K562 (cell line): ENCODE measurements at places on chromosomes 7 and 10. TPM values are rescaled to one million over a fixed set of nuclear protein-coding genes. Genes with fewer than 3 reads are reported as not detected.
A peak's percentile ranks its signal among the peaks of the same experiment; 100 is the strongest.

The CPN1 gene
- 0.09 TPM in 1 of 2 replicates, not detected in the other for total RNA-seq

The ANXA8 gene
- total RNA-seq = not detected in 2 replicates

The ECHDC3 gene
- total RNA-seq = 17.3 and 17.9 TPM in 2 replicates

The ADIRF gene
- 0.27 TPM in 1 of 2 replicates, not detected in the other for total RNA-seq

The PLCE1 gene
- 0.02 and 0.04 TPM in 2 replicates for total RNA-seq

The HDAC9 gene
- total RNA-seq = 0.31 and 0.58 TPM in 2 replicates

The CTAGE8 gene
- total RNA-seq = 0.11 TPM in 1 of 2 replicates, not detected in the other

The RHOBTB1 gene
- 8.2 and 8.5 TPM in 2 replicates for total RNA-seq

The VWA2 gene
- not detected in 2 replicates for total RNA-seq

DNA sequence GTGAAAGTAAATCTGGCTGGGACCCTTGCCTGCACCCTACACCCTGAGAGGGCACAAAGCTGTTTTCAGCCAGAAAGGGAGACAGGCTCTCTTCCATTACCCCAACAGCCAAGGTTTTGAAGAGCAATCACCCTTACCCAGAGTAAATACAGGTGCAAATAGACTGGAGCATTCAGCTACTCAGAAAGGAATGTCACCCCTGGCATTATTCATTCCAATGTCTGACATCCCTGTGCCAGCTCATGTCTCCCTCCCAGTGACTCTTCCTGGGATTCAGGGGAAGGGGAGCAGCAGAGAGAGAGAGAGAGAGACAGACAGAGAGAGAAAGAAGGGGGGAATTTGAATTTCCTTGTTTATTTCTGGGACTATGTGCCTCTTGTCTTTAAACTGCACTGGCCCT, 611.8 kb downstream of the SORCS3 start:
- H3K36me3 ChIP-seq = no peaks in the 10 kb centered on the region
- H3K27me3 ChIP-seq = no peaks in the 10 kb centered on the region
- H3K4me1 ChIP-seq = no peaks in the 10 kb centered on the region
- H3K27ac ChIP-seq = no peak overlapping the region

DNA sequence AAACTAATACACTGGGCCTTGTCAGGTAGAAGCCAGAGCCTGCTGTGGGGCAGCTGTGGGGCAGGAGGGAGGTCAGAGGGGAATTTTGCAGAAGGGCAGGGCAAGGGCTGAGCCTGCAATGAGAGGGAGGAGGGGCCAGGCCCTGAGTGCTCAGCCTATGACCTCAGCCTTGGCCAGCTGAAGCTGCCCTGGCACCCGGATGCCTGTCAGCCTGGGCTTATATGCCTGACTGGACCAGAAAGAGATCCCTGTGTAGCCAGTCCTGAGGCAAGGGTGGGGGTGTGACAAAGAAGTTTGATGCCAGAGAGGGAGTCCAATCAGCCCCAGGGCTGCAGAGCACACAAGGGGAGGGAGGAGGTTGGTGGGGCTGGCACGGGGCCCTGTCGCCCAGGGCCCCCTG, 22.3 kb upstream of the PRRT4 start:
- H3K27me3 ChIP-seq = no peaks in the 10 kb centered on the region
- H3K4me3 ChIP-seq = no peak overlapping the region
- H3K27ac ChIP-seq = no peak overlapping the region
- peaks cover 6% of the 10 kb centered on the region; the same call in 2 of the 3 replicates for H3K4me1 ChIP-seq

- no peak overlapping the region for H3K4me3 ChIP-seq
- peak; percentile 57 for DNase-seq
- H3K4me1 ChIP-seq = no peaks in the 10 kb centered on the region
- no peaks in the 10 kb centered on the region for H3K36me3 ChIP-seq
- H3K27me3 ChIP-seq = no peaks in the 10 kb centered on the region
Measured at GRCh38 chr7:88546808-88547207, 212.7 kb upstream of the ZNF804B start.

DNA sequence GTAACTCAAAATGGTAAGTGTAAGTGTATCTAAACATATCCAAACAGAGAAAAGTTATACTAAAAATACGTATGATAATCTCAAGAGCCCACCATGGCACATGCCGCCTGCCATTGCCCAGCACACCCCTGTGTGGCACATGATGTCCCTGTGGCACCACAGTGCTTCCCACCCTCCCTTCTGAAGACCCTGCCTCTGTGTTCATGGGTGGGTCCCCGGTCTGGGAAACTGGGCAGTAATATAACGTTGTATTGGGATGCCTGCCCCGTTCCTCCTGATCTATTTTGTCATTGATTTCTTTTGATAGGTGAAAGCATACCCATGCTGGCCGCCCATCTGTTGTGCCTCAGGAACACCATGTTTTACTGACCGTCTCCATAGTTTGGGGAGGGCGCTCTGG, 296.8 kb upstream of the SHH start:
- no peak for DNase-seq
- H3K4me1 ChIP-seq = no peaks in the 10 kb centered on the region
- no peak overlapping the region for H3K27ac ChIP-seq
- no peak overlapping the region for H3K4me3 ChIP-seq

DNA sequence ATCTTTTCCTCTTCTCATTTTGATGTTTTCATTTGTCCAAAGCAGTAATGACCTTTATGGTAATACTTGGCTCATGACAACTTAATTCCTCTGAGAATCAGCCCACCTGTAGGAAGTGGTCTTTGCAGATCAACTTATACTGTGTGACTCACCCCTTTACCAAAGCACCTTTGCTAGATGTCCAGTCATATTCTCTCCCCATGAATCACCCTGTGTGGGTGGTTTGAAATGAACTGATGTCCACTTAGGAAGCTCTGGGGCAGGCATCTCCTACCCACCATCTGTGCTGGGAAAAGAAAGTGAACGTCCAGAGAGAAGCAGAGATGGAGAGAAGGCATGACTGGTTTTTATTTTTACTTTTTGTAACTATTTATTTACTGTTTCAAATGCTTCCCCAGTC, 410.3 kb downstream of the KIF20B start:
- DNase-seq = no peak
- no peaks in the 10 kb centered on the region for H3K4me1 ChIP-seq
- no peaks in the 10 kb centered on the region for H3K36me3 ChIP-seq
- H3K4me3 ChIP-seq = no peak overlapping the region
- no peaks in the 10 kb centered on the region for H3K27me3 ChIP-seq

- no peaks in the 10 kb centered on the region for H3K36me3 ChIP-seq
- H3K4me1 ChIP-seq = no peaks in the 10 kb centered on the region
- DNase-seq = no peak
- peaks cover 46% of the 10 kb centered on the region for H3K27me3 ChIP-seq
Measured at GRCh38 chr7:154867068-154867467, 135.9 kb downstream of the PAXIP1 start.

- peak; percentile 14 for DNase-seq
- no peaks in the 10 kb centered on the region for H3K36me3 ChIP-seq
- H3K27ac ChIP-seq = no peak overlapping the region
- H3K27me3 ChIP-seq = peaks cover 10% of the 10 kb centered on the region
Measured at GRCh38 chr10:26890956-26891355, 30.2 kb upstream of the ABI1 start.

DNA sequence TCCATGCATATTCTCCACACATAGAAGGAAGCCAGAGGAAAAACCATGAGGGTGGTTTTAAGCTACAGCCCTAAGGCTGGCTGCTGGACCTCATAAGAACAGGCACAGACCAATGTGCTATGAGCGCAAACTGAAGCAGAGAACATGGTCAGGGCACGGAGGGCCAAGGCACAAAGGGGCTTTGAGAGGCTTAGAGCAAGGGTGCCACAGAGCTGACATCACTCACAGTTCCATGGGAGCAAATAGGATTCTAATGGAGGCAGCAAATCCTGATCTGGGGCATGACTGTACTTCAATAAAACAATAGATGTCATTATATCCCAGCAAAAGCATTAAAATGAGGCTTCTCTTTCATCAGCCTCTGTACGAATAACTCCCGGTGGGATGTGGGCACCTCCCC, 162.4 kb downstream of the COBL start:
- no peaks in the 10 kb centered on the region for H3K4me1 ChIP-seq
- no peaks in the 10 kb centered on the region for H3K36me3 ChIP-seq
- H3K4me3 ChIP-seq = no peak overlapping the region
- H3K27me3 ChIP-seq = no peaks in the 10 kb centered on the region; the same call in 2 of the 3 replicates
- DNase-seq = no peak
- no peak overlapping the region for H3K27ac ChIP-seq

DNA sequence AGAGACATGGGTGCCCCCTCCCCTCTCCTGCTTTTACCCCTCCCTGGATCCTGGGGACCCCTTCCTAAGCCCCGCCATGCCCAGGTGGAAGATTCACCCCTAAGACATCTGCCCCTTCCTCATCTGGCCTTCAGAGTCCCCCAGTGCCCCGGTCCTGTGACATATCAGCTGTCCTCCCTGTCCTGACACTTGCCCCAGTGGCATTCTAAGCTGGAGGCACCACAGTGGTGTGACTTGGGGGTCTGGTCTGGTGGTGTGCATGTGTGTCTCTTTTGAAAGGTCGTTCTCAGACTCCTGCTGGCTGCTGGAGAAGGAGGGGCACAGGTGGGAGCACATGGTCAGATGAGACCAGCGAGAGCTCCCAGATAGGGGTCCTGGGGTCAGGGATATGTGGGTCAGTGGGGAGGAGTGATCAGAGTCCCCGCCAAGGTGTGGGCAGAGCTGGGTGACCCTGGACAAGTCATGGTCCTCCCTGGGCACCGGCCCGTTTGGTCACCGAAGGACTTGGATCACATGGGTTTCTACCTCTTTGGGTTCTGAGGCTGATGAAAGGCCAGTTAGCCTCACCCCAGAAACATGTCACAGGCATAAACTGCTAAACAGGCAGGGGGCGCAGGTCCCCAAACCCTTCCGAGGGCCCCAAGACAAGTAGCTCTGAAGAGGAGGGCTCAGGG, 645 bp upstream of the TFR2 start:
- peak overlapping the region; percentile 98 for H3K27ac ChIP-seq
- H3K4me3 ChIP-seq = peak overlapping the region; percentile 55
- no peaks in the 10 kb centered on the region for H3K27me3 ChIP-seq
- peaks cover 50% of the 10 kb centered on the region for H3K4me1 ChIP-seq
- DNase-seq = peak; percentile 71

GRCh38 chr10:26650406-26650805, 47.1 kb upstream of the PDSS1 start:
- H3K27ac ChIP-seq = no peak overlapping the region
- no peak overlapping the region for H3K4me3 ChIP-seq
- no peaks in the 10 kb centered on the region for H3K27me3 ChIP-seq
- no peak for DNase-seq
- H3K36me3 ChIP-seq = no peaks in the 10 kb centered on the region

DNA sequence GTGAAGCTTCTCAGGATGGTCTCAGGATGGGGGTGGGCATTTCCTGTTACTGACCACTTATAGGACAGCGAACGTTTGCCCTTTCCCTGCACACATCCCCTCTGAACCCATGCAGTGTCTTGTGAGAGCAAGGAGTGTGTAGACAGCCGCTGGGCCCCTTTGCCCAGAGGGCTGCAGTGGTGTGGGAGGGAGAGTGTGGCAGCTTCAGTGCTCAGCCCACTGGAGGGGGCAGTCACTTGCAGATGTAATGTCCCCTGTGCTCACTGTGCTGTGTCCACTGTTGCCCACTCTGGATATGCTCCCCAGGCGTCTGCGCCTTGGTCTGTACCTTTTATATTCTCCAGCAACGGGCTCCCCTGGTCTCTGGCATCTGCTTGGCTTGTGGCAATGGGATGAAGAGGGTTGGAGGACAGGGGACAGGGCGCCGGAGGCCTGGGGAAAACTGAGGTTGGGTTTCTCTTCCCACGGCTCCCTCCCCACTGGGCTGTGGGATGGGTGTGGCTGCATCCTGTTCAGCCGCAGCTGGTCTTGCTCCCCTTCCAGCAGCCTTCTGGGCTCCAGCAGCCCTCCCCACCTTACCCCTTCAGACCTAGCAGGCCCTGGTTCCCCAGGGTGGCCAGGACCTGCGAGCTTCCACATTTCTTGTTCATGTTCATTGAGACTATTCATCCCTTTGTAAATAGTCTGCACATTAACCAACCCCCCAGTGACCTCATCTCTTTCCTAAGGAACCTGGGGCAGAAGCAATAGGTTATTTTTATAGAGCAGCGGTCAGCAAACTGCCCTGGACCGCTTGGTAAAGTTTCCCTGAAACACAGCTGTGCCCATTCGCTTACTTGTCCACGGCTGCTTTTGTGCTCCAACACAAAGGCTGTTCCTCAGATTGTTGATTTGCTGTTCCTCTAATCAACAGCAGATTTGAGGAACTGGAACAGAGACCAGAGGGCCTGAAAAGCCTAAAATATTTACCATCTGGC, 6.1 kb downstream of the ZNF789 start:
- DNase-seq = no peak
- no peak overlapping the region for H3K4me3 ChIP-seq
- peaks cover 82% of the 10 kb centered on the region for H3K36me3 ChIP-seq
- H3K4me1 ChIP-seq = peaks cover 9% of the 10 kb centered on the region; the same call in 2 of the 3 replicates

DNA sequence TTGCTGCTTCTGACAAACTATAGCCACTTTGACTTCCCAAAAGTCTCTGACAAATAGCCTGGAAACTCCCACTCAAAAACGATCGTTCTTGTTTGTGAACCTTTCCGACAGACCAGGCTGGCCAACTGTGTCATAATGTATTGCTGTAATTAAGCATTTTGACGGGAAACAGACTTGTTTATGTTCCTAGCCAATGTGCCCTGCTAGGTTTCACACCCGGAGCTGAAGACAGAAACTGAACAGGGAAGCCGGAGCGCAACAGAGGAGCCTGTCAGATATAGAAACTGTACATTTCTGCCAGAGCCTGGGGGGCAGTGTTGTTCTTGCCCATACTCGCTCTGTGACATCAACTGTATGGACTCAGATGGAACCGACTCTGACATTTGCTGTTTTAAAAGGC, 55.3 kb upstream of the C7orf33 start:
- H3K4me1 ChIP-seq = no peaks in the 10 kb centered on the region
- peaks cover 29% of the 10 kb centered on the region for H3K27me3 ChIP-seq
- H3K27ac ChIP-seq = no peak overlapping the region
- no peak overlapping the region for H3K4me3 ChIP-seq
- H3K36me3 ChIP-seq = no peaks in the 10 kb centered on the region

DNA sequence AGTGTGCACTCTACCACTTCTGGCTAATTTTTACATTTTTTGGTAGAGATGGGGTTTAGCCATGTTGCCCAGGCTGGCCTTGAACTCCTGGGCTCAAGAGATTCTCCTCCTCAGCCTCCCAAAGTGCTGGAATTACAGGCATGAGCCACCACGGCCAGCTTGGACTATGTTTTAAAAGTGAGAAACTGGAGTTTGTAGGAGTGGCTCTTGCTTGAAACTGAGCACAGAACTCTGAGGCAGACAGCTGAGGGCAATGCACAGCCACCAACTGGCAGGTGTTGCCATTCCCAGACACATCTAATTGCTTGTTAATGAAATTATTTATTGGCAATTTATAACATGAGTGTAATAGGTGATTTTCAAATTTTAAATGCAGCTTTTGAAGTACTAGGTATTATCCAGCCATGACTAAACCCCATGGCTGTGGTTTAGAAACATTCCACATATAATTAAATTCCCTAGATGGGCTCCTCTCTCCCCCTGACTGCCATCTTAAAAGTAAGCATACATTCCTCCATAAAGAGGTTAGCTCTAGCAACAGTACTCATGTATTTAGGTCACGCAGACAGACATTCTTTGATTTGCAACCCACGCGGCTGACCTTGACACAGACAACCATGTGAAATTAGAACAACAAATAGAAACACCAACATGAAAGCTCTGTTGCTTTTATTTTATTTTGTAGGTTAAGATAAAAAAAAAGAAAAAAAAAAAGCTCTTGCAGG, 19.8 kb downstream of the PANK1 start:
- H3K36me3 ChIP-seq = no peaks in the 10 kb centered on the region
- H3K27me3 ChIP-seq = no peaks in the 10 kb centered on the region
- no peak overlapping the region for H3K27ac ChIP-seq
- no peaks in the 10 kb centered on the region for H3K4me1 ChIP-seq
- no peak overlapping the region for H3K4me3 ChIP-seq

- H3K4me3 ChIP-seq = no peak overlapping the region
- no peak for DNase-seq
- peaks cover 81% of the 10 kb centered on the region for H3K27me3 ChIP-seq
- no peak overlapping the region for H3K27ac ChIP-seq
Measured at GRCh38 chr7:30694774-30695721, 12.8 kb upstream of the CRHR2 start.
